ENCODE measurements at places on chromosomes 12 and 14.

DNA sequence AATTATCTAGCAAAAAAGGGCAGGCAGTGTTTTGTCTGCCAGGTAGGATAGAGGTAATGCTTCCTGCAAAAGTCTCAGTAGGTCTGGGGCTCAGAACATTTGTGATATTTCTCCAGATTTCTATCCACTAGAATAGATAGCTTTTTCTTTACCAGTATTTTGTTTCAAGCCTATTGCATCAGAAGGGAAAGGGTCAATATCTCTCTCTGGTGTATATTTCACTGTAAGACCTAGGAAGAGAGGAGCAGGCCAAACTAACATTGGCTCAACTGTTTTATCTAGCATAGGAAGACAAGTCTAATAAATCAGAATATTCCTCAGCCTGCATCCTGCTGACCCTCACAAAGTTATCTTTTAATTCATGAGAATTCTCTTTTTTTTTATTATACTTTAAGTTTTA lies 106.7 kb upstream of the DAAM1 start:
- DNase-seq, result no peak

GRCh38 chr14:83491091-83491490 lies 1957.4 kb upstream of the SEL1L start:
- DNase-seq, result no peak

GRCh38 chr12:67826148-67826547 lies 163.1 kb upstream of the IFNG-AS1 start:
- DNase-seq, result no peak

DNA sequence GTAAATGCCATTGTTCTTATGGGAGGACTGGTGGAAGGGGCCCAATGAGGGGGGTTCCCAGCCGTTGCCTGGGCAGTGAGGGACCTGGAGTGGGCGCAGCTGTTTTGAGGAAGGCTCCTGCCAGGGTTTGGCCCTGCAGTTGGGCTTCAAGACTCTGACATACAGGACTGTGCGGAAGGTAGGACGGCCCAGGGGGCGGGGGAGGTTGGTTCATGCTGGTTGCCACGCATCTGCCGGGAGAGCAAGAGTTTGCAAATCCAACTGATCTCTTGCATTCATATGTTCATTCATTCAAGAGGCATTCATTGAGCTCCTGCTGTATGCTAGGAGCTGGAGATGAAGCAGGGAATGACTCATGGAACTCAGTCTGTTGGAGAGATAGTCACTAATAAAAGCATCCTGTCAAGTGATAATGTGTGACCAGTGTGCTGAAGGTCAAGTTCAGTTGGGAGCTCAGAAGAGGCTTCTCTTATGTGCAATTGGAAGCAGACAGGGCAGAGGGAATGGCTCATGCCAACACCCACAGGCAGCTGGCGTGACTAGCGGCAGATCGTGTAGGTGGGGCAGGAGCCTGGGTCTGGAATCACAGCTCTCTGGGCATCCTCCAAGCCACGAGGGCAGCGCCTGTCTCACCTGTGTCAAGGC lies 7.8 kb downstream of the SH2B3 start:
- DNase-seq, result no peak

DNA sequence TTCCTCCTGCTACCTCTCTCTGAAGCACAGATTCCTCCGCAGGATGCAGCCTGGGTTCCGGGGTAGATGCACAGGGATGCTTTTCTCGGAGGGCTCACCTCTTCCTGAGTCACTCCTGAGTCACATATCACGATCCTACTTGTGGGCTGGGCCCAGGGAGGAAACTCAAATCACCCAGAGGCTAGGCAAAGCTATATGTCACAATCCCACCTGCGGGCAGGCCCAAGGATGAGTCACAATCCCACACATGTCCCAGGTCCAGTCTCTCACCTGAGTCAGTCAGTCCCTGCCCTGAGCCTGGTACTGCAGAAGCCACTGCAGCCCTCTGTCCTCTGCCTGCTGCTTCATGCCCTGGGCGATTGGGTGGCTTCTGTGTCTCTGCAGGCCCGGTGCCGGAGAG lies 149.0 kb upstream of the GSC start:
- no peak for DNase-seq

DNA sequence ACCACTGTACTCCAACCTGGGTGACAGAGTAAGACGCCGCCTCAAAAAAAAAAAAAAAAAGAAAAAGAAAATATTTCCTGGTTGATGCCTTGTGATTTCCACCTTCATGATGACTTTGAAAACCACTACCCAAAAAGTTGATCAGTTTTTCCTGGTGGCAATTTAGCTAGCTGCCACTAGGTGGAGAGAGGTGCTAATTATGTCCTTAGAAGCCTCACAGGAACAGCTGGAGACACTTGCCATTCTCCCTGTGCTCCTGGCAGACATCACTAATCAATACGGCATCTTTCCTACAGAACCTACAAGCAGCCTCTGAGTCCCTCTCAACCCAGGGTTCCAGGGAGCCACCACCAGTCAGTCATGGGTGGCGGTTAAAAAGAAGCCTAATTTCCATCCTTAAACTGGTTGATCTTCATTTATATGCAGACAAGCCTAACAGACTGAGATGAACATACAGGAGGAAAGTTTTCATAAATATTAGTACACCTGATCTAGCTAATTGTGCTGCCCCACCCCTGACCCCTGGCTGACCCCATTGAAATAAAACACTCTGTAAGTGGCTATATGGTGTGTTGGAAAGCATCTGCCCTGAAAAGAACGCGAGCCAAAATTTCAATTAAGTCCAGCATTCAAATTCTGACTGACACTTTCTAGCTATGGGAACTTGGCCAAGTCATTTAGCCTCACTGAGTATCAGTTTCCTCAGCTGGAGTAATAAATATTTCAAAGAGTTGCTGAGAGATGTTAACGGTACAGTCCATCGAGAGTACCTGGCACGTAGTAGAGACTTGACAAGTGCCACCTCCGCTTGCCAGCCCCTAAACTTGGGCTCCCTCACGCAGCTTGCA lies 6.2 kb upstream of the OAS1 start:
- DNase-seq, result peak; percentile 60

DNA sequence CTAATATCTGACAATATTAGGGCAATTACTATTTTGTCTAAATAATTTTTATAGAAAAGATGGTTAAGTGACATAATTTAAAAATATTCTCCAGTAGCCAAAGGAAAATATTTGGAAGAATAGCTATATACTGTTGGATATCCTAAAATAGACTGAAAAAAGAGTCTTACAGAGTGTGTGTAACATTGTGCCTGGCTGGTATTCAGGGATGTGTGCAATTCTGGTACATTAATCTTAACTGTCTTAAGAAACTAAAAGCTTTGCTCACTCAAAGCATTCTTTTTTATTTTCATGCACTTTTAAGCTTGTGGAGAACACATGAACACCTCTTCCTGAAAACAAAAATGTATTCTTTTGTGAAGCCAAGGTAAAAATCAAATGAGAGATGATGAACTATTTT lies 10.1 kb upstream of the NR2C1 start:
- no peak for DNase-seq

GRCh38 chr12:98788396-98788795 lies 143.3 kb downstream of the APAF1 start:
- DNase-seq, result no peak
